ENCODE measurements at places on chromosomes 1 and 21. TPM values are rescaled to one million over a fixed set of nuclear protein-coding genes. Genes with fewer than 3 reads are reported as not detected.

GRCh38 chr1:27527890-27528817, 38.2 kb upstream of the WASF2 start:
- peak; percentile 85 for DNase-seq

- no peak for DNase-seq
These were observed 535 bp downstream of the SETD4 start for GRCh38 chr21:36059823-36060158.

GRCh38 chr1:5410652-5411051, 581.6 kb downstream of the NPHP4 start:
- no peak for DNase-seq

DNA sequence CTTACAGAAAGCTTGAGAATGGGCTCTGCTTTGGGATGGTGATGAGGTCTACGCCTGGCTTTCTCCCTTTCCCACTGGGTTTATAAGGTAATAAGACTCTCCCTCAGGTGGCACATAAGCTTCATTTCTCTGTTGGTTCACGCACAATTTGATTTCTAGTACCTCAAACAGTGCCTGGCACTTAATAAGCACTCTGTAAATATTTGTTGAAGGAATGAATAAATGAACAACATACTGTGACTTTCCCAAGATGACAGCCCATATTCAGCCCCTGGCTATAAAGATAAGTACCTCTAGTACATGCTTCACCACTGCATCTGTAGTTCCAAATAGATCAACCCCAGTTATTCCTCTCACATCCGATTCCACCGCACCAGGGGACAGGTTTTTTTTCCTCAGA, 17.8 kb downstream of the COPA start:
- DNase-seq = no peak

ADCY10 gene
- not detected for total RNA-seq

DNA sequence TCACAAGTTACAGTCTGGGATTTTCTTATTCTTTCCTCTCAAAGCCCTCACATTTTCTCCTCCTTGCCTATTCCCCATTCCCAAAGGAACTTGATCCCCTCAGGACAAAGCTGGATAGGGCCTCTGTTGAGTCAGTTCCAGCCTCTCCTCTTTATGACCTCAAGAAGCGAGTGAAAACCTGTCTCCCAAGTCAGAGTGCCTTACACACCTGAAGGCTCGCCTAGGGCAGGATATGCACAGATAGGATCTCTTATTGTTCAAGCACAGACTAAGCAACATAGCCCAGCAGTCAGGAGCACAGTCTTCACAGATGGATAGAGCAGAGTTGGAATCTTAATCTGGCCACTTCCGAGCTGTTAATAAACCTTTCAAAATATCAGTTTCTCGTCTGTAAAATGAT, 60.8 kb upstream of the PRRC2C start:
- DNase-seq = no peak

ANKRD34A gene
- total RNA-seq = 0.20 TPM

DNA sequence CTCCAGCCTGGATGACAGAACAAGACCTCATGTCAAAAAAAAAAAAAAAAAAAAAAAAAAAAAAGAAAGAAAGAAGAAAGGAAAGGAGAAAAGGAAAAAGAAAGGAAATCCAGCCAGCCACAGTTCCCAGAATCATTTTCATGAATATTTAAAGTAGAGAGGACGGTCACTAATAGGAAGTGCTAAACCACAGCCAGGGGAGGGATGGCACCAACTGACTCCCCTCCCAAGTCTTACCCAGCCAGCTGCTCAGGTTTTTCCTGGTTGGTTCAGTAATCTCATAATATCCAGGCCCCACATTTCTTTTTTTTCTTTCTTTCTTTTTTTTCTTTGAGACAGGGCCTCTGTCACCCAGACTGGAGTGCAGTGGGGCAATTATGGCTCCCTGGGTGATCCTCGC, 63.9 kb upstream of the AK4 start:
- DNase-seq = no peak

- DNase-seq = no peak
These were observed 45.0 kb upstream of the EPS8L3 start for GRCh38 chr1:109808703-109809102.

DNA sequence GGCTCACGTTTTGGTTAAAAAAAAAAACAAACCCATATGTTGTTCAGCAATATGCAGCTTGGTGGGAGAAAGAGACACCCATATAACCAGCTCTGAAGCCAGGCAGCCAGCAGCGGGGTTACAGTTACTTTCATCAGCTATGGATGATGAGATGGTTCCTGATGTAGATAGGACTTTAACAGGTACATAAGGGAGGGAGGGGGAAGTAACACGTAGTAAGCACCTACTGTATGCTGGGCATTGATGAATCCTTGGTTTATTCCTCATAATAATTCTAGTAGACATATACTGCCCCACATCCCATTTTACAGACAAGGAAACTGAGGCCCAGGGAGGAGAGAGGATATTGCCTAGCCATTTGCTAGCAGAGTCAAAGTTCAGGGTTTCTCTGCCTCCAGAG, 2.0 kb downstream of the SLC1A7 start:
- DNase-seq = no peak

- DNase-seq = no peak
These were observed 90.4 kb upstream of the EDN2 start for GRCh38 chr1:41574842-41575241.

GRCh38 chr1:239802275-239802674, 289.4 kb upstream of the FMN2 start:
- DNase-seq = no peak

GRCh38 chr1:145845144-145845513, 301 bp upstream of the NUDT17 start:
- no peak for DNase-seq

DNA sequence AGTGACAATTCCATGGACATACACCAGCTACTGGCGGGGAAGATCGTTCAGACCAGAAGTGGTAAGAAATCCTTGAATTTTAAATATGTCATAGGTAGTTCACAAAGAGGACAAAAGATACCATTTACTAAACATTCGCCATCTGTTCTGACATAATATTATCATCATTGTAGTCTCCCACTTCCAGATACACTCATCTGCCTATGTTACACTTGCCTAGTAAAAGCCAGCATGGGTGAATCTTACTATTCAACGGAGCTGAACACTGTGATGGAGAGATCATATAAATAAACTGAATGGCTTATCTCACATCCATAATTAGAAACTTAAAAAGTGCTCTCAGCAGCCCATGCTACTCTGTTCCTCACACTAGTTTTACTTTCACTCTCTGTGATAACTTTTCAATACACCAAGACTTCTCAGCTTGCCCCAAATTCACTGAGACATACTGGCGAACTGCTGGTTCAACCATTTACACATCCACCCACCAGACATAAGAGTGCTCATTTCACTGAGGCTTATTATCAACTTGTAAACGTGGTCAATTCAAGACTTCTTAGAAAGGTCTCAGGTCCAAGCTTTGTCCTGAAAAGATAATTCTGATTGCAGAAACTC, 463 bp upstream of the PRRC2C start:
- no peak for DNase-seq

CASZ1 gene
- 28.6 TPM for total RNA-seq

GRCh38 chr1:244918421-244919319, 54.3 kb upstream of the HNRNPU start:
- DNase-seq = peak; percentile 18

UMODL1 gene
- total RNA-seq = not detected

DNA sequence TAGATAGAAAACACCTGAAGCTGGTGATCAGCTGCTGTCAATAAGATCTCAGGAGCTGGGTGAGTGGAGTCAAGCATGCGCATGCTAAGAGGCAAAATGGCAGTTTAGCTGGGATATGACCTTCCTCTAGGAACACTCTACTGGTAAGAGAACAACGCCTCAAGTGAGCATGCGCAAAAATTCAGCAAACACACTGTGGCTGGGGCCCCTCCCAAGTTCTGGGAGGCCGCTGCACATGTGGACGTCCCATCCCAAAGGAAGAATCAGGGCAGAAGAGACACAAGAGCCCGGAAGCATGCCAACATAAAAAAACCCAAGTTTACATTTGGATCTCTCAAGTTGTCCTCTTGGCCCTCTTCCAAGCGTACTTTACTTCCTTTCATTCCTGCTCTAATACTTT, 126.3 kb upstream of the F3 start:
- DNase-seq = no peak

SH2D1B gene
- not detected for total RNA-seq

All from HT-29 (cell line).